ENCODE measurements at places on chromosomes 16 and 17.

GRCh38 chr16:49987381-49987780 is 37.6 kb upstream of the CNEP1R1 start:
- DNase-seq = no peak

DNA sequence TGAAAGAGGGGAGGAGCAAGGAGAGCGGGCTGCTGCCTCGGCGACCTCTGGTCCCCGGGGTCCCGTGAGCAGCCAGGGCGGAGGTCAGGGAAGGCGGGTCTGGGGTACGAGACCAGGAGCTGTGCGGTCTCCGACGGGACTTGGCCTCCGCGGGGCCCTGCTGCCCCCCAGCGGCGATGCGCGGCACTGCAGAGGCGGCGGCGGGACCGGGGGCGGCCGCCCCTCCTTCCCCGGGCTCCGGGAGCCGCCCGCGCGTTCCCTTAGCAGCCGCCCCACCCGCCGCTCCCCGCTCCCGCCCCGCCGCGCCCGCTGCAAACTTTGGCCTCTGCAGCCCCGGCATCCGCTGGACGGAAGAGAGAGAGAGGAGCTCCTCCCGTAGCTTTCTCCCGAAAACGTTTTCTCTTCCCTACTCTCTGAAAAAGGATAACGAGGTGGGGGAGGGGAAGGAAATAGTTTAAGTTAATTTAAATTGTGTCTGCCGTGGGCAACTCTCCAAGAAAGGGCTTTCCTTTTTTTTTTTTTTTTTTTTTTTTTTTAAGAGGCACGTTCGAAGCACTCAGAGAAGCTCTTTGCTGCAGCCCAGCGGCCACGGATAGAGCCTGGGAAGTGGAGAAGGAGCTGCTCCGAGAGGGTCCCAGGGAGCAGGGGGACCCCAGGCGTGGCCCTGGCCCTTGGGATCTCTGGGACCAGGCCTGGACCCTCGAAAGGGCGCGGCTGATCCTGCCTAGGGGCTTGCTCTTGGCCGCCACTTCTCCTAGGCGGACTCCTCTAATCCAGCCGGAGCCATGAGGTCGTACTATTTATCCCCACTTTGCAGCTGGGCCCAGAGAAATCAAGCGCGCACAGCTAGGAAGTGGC is 43.2 kb downstream of the C16orf82 start:
- DNase-seq = peak; percentile 82

GRCh38 chr16:16871196-16871595 is 492.3 kb downstream of the NPIPA7 start:
- no peak for DNase-seq

- DNase-seq = no peak
Measured at GRCh38 chr17:19401321-19402010, 9.6 kb upstream of the RNF112 start.

- no peak for DNase-seq
Measured at GRCh38 chr17:76843703-76844484, 24.3 kb upstream of the MGAT5B start.

DNA sequence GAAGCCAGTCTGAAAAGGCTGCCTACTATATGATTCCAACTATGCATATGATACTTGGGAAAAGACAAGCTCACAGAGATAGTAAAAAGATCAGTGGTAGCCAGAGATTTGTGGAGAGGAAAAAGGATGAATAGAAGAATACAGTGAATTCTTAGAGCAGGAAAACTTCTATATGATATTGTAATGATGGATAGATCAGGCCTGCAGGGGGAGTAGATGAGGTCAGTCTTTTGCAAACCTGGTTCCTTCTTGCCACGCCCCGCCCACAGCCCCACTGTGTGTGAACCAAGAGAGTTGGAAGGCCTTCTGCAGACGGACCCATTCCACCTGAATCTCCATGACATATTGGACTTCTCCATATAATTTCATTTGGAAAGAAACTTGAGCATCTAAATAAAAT is 761 bp upstream of the CCL8 start:
- DNase-seq = no peak

- DNase-seq = no peak
Measured at GRCh38 chr17:65163990-65164495, 26.9 kb downstream of the RGS9 start.

Data from GM12892 (cell line).